ENCODE measurements at places on chromosomes 7 and 10.

- no peak for DNase-seq
Observed at GRCh38 chr10:106705681-106706100, 458.8 kb downstream of the SORCS1 start.

GRCh38 chr10:89837165-89838043 is 136.0 kb downstream of the KIF20B start:
- no peak for DNase-seq

DNA sequence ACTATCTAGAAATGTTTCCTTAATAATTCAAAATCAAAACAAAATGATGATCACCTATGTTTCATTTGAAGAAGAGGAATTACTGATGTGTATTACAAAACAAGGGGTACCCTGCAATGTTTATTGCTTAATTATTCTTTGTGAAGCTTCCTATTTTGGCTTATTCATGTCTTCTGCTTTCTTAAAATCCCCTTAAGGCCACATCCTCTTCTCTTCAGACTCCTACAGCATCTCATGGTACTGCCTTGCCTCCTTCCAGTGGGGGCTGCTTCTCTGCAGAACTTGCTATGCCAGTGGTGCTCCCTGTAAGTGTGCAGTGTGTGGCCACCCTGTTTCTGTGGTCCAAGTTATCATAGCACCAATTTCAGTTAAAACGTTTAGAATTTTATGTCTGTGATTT is 35.0 kb downstream of the CCDC146 start:
- no peak for DNase-seq

DNA sequence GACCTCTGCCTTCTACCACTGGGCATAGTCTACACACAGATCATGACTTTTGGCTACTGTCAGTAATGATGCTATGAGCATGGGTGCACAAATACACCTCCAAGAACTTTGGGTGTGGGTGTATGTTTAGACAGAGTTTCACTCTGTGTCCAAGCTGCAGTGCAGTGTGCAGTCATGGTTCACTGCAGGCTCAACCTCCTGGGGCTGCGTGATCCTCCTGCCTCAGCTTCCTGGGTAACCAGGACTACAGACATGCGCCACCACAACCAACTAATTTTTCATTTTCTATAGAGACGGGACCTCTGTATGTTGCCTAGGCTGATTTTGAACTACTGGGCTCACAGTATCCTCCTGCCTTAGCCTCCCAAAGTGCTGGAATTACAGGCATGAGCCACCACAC is 194.4 kb downstream of the NSUN6 start:
- no peak for DNase-seq

DNA sequence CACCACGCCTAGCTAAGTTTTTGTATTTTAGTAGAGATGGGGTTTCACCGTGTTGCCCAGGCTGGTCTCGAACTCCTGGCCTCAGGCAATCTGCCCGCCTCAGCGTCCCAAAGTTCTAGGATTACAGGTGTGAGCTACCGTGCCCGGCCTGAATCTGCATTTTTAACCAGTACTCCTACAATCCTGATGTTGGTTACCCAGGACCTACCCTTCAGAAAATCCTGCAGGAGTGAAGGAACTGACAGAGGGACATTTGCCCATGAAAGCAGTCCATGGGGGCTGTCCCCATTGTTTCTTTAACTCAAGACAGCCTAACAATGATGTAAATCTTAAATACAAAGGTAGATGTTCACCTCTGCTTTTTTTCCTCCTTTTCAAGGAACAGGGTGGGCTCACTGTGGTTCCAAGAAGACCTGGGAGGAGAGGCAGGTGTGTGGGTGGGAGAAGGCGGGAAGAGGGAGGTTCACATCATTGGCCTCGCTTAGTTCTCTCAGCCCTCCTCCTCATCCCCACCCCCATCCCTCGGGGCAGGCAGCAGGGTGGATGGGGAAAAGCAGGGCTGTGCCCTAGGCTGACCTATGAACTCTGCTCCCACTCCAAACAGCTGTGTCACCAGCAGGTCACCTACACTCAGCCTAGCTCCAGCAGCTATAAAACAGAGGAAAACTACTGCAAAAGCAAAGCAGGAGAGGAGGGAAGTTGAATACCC is 13.5 kb downstream of the LRRC20 start:
- no peak for DNase-seq

GRCh38 chr10:92387289-92387940 is 96.4 kb downstream of the MARCHF5 start:
- no peak for DNase-seq

GRCh38 chr7:44235582-44236332 is 35.0 kb downstream of the YKT6 start:
- no peak for DNase-seq

All from GM04503 (cell line).